Hindlimb muscle (tissue), 1 donor: ENCODE measurements at places on chromosomes 2 and 18.

- no peak for DNase-seq
Measured at GRCh38 chr2:163834221-163834620, 98.4 kb upstream of the FIGN start.

DNA sequence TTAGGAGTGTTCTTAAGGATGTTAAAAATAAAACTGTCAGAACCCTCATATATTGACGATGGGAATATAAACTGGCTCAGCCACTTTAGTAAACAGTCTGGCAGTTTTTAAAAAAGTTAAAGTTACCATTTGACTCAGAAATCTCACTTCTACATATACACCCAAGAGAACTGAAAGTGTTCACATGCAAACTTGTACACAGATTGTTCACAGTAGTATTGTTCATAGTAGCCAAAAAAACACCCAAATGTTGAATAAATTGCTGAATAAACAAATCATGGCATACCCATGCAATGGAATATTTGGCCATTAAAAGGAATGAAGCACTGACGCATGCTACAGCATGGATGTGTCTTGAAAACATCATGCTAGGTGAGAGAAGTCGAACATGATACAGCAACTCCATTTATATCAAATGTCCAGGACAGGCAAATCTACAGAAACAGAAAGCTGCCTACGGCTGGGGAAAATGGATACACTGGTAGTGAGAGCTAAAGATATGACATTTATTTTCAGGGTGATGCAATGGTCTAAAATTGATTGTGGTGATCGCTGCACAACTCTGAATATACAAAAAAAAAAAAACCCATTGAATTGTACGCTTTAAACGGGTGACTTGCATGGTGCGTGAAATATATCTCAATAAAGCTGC is 10.1 kb downstream of the RPL31 start:
- no peak for DNase-seq

- DNase-seq, result peak; percentile 42
Measured at GRCh38 chr2:177353187-177353478, 39.4 kb upstream of the AGPS start.

GRCh38 chr2:138950486-138950885 is 170.3 kb upstream of the NXPH2 start:
- DNase-seq, result peak; percentile 28
